Stimulated activated effector memory CD8-positive, alpha-beta T cell treated with anti-CD3 and anti-CD28 coated beads, Interleukin-12 subunit alpha, Interleukin-12 subunit beta, amount 100 ng/mL, for 72 hours (primary cell): ENCODE measurements at places on chromosomes 2 and 18.

GRCh38 chr2:233993461-233993860, 57.0 kb upstream of the SPP2 start:
- DNase-seq, result no peak

- no peak for DNase-seq
Measured at GRCh38 chr2:149149007-149149297, 110.5 kb downstream of the LYPD6B start.

- no peak for DNase-seq
Measured at GRCh38 chr2:63661076-63661475, 72.3 kb downstream of the MDH1 start.

DNA sequence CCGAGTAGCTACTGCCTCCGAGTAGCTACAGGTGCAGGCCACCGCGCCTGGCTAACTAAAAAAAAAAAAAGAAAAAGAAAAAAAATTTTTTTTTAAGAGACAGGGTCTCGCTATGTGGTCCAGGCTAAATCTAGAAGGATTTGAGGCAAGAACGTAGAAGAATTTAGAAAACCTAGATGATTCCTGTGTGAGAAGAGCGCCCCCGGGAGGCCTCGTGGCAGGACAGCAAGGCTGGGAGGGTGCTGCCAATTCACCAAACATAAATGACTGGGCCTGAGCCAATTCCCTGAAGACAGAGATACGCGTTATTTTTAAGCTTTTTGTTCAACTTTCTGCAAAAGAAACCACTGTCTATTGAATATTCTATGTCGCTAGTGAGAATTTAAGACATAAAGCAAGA, 90.1 kb upstream of the TGFA start:
- DNase-seq, result no peak

GRCh38 chr18:76456018-76456750, 38.9 kb downstream of the ZNF516 start:
- no peak for DNase-seq

- DNase-seq, result no peak
Measured at GRCh38 chr2:195532628-195533271, 124.3 kb upstream of the SLC39A10 start.

DNA sequence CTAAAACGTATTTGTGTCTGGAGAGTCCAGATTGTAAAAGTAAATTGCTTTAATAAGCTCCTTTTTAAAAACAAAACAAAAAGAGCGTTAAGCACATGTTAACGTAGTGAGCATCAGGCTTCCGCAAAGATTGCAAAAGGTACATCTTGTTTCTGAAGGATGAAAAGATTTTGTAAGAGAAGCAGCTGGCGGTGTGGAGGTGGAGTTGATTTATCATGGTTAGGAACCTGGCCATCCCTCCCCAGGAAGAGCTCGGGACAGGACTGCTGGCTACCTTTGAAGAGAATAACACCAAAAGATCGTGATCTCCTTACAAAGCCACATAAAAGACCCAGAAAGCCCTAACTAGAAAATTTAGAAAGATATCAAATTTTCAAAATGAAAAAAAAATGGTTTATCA, 132.2 kb downstream of the DNER start:
- no peak for DNase-seq

- no peak for DNase-seq
Measured at GRCh38 chr18:76452357-76452756, 42.7 kb downstream of the ZNF516 start.

- DNase-seq, result no peak
Measured at GRCh38 chr2:60469536-60470317, 83.7 kb downstream of the BCL11A start.

DNA sequence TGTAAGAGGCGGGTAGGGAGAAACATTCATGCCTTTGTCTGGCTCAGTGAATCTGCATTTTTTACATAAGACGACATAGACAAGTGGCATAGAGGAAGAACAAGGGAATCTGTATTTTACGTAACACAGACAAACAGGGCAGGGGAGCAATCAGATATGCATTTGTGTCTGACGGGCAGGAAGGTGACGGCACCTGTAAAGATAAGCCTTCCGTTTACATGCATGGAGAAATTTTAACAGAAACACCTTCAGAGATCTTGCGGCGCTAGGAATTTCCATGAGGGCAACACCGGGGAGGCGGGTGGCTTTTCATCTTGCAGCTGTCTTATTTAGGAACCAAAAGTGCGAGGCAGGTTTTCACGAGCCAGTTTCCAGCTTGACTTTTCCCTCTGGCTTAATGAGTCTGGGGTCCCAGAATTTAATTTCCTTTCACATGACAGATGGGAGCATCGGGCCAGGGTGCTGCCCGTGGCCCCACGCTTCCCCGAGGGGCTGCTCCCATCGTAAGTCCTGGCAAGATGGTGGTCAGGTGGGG, 42.6 kb downstream of the RTP5 start:
- DNase-seq, result no peak

- no peak for DNase-seq
Measured at GRCh38 chr18:32443033-32443705, 27.5 kb downstream of the GAREM1 start.

- DNase-seq, result no peak
Measured at GRCh38 chr2:6730649-6731532, 134.8 kb downstream of the CMPK2 start.

- DNase-seq, result peak; percentile 63
Measured at GRCh38 chr2:241843321-241844065, 15.2 kb downstream of the PDCD1 start.

- DNase-seq, result no peak
Measured at GRCh38 chr2:74930811-74931486, 27.5 kb upstream of the POLE4 start.

- no peak for DNase-seq
Measured at GRCh38 chr18:13220361-13220991, 1.9 kb downstream of the LDLRAD4 start.

- DNase-seq, result no peak
Measured at GRCh38 chr18:9517869-9518268, 42.6 kb downstream of the RALBP1 start.

- DNase-seq, result no peak
Measured at GRCh38 chr2:9164112-9164608, 42.5 kb upstream of the ASAP2 start.

GRCh38 chr2:17608251-17608650, 67.8 kb downstream of the VSNL1 start:
- DNase-seq, result no peak
